ENCODE measurements at places on chromosomes 2 and 18.
A peak's percentile ranks its signal among the peaks of the same experiment; 100 is the strongest.

GRCh38 chr2:231272991-231273390 lies 74.6 kb downstream of the ARMC9 start:
- no peak overlapping the region for H3K27ac ChIP-seq
- DNase-seq = no peak
- H3K27me3 ChIP-seq = no peaks in the 10 kb centered on the region
- no peak overlapping the region for H3K4me3 ChIP-seq
- H3K4me1 ChIP-seq = no peaks in the 10 kb centered on the region

DNA sequence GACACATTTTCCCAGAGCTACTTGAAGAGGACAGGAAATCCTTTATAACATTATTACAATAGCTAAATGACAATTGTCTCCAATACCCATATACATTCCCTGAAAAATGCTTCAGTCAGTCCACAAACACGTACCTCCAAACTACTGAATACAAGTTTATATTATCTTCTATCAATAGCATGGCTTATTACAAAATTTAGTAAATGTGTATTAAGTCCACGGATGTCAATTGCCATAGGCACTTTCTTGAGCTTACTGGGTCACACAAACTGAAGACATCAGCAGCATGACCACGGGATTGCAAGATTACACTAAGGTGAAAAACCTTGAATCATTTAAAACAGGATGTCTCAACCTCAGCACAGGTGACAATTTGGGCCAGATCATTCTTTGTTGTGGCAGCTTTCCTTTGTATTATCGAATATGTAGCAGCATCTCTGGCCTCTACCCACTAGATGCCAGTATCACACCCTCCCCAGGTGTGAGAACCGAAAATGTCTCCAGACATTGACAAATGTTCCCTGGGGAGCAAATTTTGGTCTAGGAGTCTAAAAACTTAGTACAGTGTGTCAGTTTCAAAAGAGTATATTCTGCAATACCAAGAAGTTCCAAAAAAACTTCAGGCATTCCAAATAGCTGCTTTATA lies 1.4 kb downstream of the MBD2 start:
- peaks cover 63% of the 10 kb centered on the region for H3K4me1 ChIP-seq
- H3K27me3 ChIP-seq = no peaks in the 10 kb centered on the region
- peak overlapping the region; percentile 86 for H3K4me3 ChIP-seq
- H3K36me3 ChIP-seq = no peaks in the 10 kb centered on the region

- peaks cover 15% of the 10 kb centered on the region for H3K4me1 ChIP-seq
- H3K27ac ChIP-seq = no peak overlapping the region
- no peaks in the 10 kb centered on the region for H3K27me3 ChIP-seq
- no peaks in the 10 kb centered on the region for H3K36me3 ChIP-seq
These were observed 69.3 kb upstream of the HPCAL1 start for GRCh38 chr2:10233131-10234012.

- no peak overlapping the region for H3K27ac ChIP-seq
- no peak for DNase-seq
- H3K4me1 ChIP-seq = peaks cover 12% of the 10 kb centered on the region
- no peaks in the 10 kb centered on the region for H3K36me3 ChIP-seq
- H3K4me3 ChIP-seq = peak overlapping the region; percentile 53
- H3K27me3 ChIP-seq = peaks cover 24% of the 10 kb centered on the region
These were observed 33.6 kb downstream of the CHRNA1 start for GRCh38 chr2:174730698-174731018.

DNA sequence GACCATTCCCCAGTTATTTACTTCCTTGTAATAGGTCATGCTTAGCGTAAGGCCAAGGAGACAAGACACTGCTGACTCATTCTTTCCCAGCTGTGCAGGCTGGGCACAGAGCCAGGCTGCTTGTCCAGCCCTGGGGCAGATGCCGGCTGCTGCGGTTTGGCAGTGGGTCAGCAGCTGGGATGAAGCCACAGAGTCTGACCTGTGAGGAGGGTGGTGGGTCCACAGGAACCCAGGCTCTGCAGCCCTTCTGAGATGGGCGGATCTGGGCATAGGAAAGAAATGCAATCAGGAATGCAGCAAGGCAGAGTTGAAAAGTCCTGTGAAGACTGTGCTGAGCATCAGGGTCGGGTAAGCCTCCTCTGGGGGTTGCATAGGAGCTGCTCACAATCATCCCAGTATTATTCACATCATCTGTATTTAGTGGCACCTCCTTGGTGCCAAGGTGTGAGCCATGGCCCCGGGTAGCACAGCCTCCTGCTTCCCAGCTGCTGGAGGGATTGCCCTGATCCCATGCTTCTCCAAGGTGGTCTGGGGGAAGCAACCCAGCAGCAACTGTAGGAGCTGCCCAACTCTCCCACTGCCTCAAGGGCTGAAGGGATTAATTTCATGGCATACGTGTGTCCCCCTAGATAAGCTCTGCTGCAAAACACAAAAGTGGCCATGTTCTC lies 139.0 kb downstream of the DDX1 start:
- H3K4me1 ChIP-seq = peaks cover 33% of the 10 kb centered on the region
- no peak overlapping the region for H3K4me3 ChIP-seq
- no peak overlapping the region for H3K27ac ChIP-seq

DNA sequence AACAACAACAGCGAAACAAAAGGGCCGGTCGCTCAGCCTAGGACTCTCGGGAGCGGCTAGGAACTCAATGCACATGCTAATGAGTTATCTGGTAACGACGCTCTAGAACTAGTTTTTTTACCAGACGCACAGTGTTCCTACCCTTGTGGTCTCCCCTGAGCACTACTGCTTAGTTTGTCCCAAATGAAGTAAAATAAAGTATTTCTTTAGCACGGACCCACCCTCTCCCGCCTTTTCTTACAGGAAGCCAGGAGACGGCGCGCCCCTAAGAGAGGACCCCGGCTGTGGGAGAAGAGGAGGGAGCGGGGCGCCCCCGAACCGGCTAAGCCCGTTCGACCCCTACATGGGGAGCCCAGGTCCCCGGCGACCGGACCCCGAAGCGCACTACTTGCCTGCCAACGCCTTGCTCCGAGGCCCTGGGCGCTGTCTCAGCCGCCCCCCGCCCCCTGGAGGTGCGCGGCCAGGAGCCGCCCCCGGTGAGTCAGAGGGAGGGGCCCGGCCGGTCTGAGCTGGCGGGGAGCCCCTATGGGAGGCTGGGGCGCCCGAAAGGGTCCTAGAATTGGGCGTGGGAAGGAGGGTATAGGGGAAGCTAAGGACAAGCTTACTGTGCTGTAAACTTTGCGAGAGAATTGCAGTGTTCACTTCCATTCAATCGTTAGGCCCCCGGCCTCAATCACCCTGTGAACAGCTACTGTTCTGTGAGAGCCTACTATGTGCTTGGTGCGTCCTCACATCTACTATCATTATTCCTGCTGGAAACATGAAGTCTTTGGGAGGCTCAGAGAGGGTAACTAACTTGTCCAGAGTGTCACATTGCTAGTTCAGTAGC lies 3.6 kb upstream of the CAPG start:
- H3K36me3 ChIP-seq = no peaks in the 10 kb centered on the region
- H3K4me1 ChIP-seq = peaks cover 74% of the 10 kb centered on the region
- peak overlapping the region; percentile 54 for H3K4me3 ChIP-seq
- H3K27ac ChIP-seq = peak overlapping the region; percentile 74
- no peaks in the 10 kb centered on the region for H3K27me3 ChIP-seq

DNA sequence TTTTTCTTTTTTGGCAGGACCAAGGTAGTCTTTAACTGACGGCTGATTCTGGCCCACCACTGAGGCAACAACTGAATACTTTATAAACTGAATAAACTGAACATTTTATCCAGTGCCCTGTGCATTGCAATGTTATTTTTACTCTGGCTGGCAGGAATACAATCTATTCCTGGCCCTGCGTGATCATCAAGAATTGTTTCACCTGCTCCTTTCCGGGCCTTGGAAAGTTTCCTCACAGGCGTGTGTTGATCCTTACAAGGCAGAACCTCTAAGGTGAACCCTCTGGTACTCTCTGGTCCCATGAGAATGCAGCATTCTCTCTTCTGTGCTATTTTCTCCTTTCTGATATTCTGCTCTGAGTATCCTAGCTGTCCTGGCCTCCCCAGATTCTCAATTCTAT lies 113.7 kb upstream of the KLHL29 start:
- H3K36me3 ChIP-seq = no peaks in the 10 kb centered on the region
- H3K4me3 ChIP-seq = no peak overlapping the region
- no peak overlapping the region for H3K27ac ChIP-seq
- no peak for DNase-seq
- H3K27me3 ChIP-seq = no peaks in the 10 kb centered on the region

All from stomach (tissue), 19 donors.